Kidney (tissue), 22 donors: ENCODE measurements at places on chromosomes 2 and 18. TPM values are rescaled to one million over a fixed set of nuclear protein-coding genes. Genes with fewer than 3 reads are reported as not detected.

GRCh38 chr2:165293440-165294420 is 54.5 kb downstream of the SCN2A start:
- H3K4me3 ChIP-seq: no peak overlapping the region
- no peaks in the 10 kb centered on the region for H3K4me1 ChIP-seq
- H3K36me3 ChIP-seq: no peaks in the 10 kb centered on the region
- no peak overlapping the region for H3K27ac ChIP-seq

GRCh38 chr2:136324966-136325365 is 207.0 kb upstream of the CXCR4 start:
- no peaks in the 10 kb centered on the region for H3K4me1 ChIP-seq
- no peaks in the 10 kb centered on the region for H3K36me3 ChIP-seq
- no peaks in the 10 kb centered on the region for H3K27me3 ChIP-seq
- no peak overlapping the region for H3K27ac ChIP-seq

DNA sequence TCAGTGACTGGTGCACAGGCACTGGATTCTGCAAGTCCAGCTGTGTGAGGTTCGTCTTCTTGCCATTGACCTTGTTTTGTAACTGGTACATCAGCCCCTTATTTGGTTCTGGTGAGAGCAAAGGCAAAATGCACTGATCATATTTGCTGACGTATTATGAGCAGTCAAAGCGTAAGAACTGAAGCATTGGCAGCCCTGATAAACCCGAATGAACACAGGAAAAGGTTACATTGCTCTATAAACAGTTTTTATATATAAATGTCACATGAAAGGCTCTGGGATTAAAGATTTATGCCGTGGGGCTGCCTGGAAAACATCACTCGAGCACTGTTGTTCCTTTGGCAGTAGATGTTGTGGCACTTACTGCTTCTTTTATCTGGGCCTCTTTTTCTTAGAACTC is 167.9 kb downstream of the IRS1 start:
- H3K36me3 ChIP-seq: no peaks in the 10 kb centered on the region
- peak; percentile 77 for DNase-seq
- no peaks in the 10 kb centered on the region for H3K27me3 ChIP-seq
- H3K4me3 ChIP-seq: no peak overlapping the region

DNA sequence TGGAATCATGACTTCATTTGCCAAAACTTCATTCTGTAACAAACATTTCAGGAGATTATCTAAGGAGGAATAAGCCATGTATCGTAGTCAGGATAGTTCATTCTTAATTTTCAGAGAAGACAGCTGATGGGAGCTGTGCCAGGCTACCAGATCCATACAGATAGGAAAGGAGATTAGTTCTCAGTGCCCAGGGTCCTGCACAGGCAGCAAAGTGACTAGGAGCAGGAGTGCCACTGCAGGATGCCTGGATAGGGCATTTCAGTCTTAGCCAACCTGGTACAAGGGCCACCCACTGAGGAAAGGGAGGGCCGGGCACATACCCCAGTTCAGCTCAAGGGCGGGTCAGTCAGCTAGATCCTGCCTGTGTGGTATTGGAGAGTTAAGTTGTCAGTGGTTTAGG is 6.7 kb upstream of the OSR1 start:
- peaks cover 24% of the 10 kb centered on the region for H3K27me3 ChIP-seq
- H3K27ac ChIP-seq: no peak overlapping the region
- H3K4me1 ChIP-seq: peaks cover 6% of the 10 kb centered on the region
- no peak overlapping the region for H3K4me3 ChIP-seq
- H3K36me3 ChIP-seq: no peaks in the 10 kb centered on the region

The PELI1 gene
- polyA plus RNA-seq: 4.6 TPM

The HOXD12 gene
- not detected for polyA plus RNA-seq
